ENCODE measurements at places on chromosomes 1 and 21.
A peak's percentile ranks its signal among the peaks of the same experiment; 100 is the strongest.

DNA sequence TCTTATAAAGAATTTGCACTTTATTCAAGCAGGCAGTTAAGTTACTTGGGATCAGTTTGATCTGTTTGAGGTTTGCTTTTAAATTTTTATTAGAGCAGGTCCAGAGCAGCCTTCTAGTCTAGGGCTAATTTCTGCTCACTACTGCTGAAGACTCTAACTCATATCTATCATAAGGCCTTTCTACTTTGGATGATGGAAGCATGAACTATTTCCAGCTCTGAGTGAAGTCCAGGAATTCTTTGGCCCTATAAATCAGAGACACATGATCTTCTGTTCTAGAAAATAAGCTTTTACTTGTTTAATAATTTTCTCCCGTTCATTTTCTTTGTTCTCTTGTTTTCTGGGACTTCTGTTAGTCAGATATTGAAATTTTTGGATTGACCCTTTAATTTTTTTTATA, 14.7 kb downstream of the NIBAN1 start:
- DNase-seq: no peak

- DNase-seq: peak; percentile 60
These were observed 6.1 kb downstream of the LDLRAP1 start for GRCh38 chr1:25549273-25550154.

GRCh38 chr1:113857776-113858175, 13.7 kb downstream of the PTPN22 start:
- DNase-seq: peak; percentile 32

GRCh38 chr1:22625262-22625925, 11.0 kb upstream of the C1QA start:
- no peak for DNase-seq

- no peak for DNase-seq
These were observed 112.9 kb upstream of the ZNF678 start for GRCh38 chr1:227450489-227450888.

DNA sequence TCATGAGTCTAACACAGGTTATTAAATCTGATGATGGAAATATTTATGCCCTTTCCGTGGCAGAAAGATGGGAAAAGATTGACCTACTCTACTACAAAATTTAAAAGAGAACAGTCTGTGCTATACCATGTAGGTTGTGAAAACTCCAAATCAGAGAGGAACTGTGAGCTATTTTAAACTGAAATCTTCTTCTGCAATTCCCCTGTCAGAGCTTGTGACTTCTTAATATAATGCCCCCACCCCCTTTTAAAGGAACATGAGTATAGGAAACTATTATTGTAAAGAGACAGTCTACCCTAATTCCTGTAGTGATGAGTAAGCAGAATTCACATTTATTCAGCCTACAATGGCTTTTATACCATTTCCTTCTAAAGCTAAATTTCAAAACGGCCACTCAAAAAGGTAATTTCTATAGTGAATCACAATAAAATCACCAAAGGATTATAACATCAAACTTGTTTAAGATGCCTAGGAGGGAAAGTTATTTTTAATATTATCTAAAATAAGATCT, 11.7 kb downstream of the DSCAM start:
- DNase-seq: no peak

GRCh38 chr1:170288155-170288554, 142.4 kb downstream of the NTMT2 start:
- DNase-seq: no peak

- DNase-seq: no peak
These were observed 131.4 kb downstream of the ST6GALNAC5 start for GRCh38 chr1:76998582-76999223.

GRCh38 chr1:220527279-220527907, 543 bp upstream of the MARK1 start:
- DNase-seq: no peak

- DNase-seq: no peak
These were observed 90.7 kb downstream of the TNFSF18 start for GRCh38 chr1:172960019-172960418.

- DNase-seq: no peak
These were observed 56.7 kb downstream of the HSF2BP start for GRCh38 chr21:43602266-43603232.

GRCh38 chr1:200248541-200248940, 161.3 kb downstream of the ZNF281 start:
- DNase-seq: no peak

- DNase-seq: no peak
These were observed 354.6 kb downstream of the ZNF326 start for GRCh38 chr1:90349510-90349909.

DNA sequence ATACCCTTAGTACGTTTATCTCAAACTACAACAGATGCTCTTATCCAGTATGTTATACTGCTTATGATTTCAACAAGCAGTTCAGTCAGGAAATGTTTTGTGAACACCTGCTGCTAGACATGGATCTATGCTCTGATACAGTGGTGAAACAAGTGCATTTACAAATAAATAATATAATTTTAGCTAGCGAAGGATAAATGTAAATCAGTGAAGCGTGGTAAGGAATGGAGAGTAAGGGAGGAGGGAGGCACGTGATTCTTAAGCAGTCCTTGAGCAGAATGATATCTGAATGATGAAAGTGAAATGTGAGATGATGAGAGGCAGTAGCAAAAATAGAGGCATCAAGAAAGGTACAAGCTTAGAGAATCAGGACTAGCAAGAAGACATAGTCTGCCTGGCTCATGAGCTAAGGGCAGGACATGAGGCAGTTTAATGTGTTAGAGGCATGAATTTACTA, 6.3 kb downstream of the TSNAX start:
- no peak for DNase-seq
